ENCODE measurements at places on chromosomes 4 and X. TPM values are rescaled to one million over a fixed set of nuclear protein-coding genes. Genes with fewer than 3 reads are reported as not detected.

HSFX1 gene
- total RNA-seq, result 0.76 TPM

DNA sequence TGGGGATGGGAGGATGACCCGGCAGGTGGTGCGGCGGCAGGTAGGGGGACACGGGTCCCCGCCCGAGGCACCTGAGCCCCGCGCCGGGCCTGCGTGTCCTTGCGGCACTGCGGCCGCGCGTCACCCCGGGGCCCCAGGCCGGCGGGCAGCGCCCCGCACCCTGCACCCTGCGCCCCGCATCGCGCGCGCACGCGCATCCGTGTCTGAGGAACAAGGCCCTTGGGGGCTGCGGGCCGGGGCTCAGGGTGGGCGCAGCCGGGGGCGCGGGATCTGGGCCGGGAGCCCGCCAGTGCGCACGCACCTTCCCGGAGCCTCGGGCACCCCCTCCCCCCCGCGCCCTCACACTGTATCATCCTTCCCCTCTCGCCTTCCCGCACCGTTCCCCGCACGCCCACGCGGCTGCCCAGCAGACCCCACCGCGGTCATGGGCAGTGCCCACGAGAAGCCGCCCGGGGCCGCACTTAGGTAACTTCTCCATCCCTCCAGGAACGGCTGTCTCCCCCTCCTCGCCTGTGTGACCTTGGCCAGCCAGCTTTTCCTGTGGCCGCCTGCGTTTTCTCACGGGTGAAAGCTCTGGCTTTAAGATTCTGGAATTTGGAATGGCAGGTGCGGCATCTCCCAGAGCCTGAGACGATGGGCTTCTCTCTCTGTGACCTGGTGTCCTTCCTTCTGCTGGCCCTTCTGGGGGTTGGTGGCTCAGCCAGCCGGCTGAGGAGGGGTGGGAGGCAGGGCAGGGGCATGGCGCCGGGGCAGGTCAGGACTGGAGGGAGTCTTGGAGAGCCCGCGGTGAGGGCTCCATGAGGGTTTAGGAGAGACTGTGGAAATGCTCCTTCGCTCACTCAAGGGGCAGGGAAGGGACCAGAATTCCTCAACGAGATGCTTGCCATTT, 748 bp downstream of the ATP2B3 start:
- peak; percentile 86 for DNase-seq

- no peak for DNase-seq
Observed at GRCh38 chrX:10502961-10503360, 117.4 kb downstream of the MID1 start.

- DNase-seq, result no peak
Observed at GRCh38 chr4:102832105-102832504, 4.8 kb upstream of the UBE2D3 start.

GAGE12J gene
- not detected for total RNA-seq
